ENCODE measurements at places on chromosomes 2 and 18.
A peak's percentile ranks its signal among the peaks of the same experiment; 100 is the strongest.

GRCh38 chr2:234391625-234392024, 105.3 kb downstream of the ARL4C start:
- peaks cover 30% of the 10 kb centered on the region for H3K4me1 ChIP-seq
- no peaks in the 10 kb centered on the region for H3K27me3 ChIP-seq
- no peak for DNase-seq

GRCh38 chr18:78986018-78986481, 6.4 kb downstream of the SALL3 start:
- H3K27me3 ChIP-seq, result peaks cover 37% of the 10 kb centered on the region
- peak; percentile 20 for DNase-seq
- peaks cover 12% of the 10 kb centered on the region for H3K4me1 ChIP-seq

- H3K4me3 ChIP-seq, result no peak overlapping the region
- no peak overlapping the region for H3K27ac ChIP-seq
- no peaks in the 10 kb centered on the region for H3K4me1 ChIP-seq
Observed at GRCh38 chr18:34773378-34773777, 63.3 kb downstream of the DTNA start.

DNA sequence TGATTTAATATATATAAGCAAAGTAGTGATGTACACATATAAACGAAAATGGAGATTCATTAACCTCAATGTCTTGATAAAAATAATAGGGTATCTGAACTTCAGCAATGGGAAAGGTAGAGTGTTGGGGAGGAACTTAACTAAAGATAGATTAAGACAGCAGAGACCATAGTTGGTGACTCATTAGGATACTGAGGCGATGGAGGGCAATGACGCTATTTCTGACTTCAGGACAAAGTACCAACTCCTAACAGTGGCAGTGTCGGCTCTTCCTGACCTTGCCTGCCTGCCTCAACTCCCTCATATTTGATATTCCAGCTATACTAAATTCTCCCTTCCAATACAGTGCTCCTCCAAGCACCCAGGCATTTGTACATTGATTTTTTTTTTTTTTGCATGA, 98.6 kb downstream of the CDH2 start:
- no peak overlapping the region for H3K4me3 ChIP-seq
- no peak for DNase-seq
- no peaks in the 10 kb centered on the region for H3K36me3 ChIP-seq
- H3K27me3 ChIP-seq, result no peaks in the 10 kb centered on the region

Measured in Panc1 (cell line).